Stimulated activated CD4-positive, alpha-beta T cell treated with anti-CD3 and anti-CD28 coated beads, TNF-alpha, amount 100 ng/mL, for 4 hours (primary cell): ENCODE measurements at places on chromosomes 13 and 19.

GRCh38 chr13:77701305-77701704 is 3.8 kb downstream of the SLAIN1 start:
- DNase-seq, result no peak

DNA sequence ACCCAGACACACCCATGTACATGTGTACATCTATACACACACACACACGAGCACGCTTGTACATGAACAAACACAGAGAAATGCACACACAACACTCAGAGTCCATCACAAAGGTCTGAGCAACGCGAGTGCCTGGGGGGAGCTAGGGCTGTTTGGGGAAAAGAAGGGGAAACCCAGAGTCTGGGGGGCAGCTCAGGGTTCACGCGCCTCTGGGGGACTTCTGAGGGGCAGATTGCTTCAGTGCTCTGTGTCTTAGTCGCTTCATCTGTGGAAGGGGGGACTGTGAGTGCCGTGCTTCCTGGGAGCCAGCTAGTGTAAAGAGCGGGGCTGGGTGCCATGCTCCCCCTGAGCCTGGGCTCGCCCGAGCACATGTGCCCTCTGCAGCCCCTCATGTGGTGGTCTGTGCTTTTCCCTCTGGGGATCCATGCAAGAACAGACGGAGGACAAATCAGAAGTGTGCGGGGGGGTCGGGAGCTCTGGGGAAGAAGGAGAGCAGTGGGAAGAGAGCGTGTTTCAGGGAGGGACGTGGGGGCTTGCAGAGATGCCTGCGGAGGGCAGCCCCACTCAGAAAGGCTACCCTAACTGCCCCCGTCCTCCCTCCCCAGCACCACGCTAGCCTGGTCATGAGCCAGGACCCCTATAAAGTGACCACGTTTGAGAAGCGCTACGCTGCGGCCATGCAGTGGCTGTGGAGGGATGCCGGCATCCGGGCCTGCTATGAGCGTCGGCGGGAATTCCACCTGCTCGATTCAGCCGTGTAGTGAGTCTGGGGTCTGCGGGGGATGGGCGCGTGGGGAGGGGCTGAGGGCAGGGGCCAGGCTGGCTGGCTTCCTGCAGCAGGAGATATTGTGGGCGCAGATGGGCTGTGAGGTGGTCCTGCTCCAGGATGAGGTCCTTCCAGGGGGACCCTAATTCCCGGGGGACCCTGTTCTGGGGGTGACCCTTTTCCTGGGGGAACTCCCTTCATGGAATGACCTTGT is 14.0 kb downstream of the GNA15 start:
- DNase-seq, result no peak

GRCh38 chr13:42367831-42368230 is 95.9 kb downstream of the AKAP11 start:
- no peak for DNase-seq

DNA sequence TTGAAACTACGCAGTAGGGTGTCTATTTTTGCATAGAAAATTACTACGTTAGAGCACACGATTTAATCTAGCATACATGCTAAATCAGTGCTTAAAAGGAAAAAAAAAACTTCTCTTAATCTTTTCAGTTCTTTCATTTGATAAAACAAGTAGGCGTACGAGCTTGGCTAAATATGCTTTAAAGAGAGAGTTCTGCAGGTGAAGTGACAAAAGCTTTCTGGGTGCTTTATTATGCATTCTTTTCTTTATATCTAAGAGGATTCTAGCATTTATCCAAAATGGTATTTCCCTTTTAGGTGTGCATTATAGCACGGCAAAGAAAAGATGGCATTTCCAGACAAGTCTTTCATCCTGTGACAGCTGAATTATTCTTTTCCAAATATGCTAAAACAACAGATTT is 281.2 kb downstream of the PCDH9 start:
- no peak for DNase-seq

- DNase-seq, result no peak
These were observed 82.5 kb upstream of the TM9SF2 start for GRCh38 chr13:99418843-99419140.

DNA sequence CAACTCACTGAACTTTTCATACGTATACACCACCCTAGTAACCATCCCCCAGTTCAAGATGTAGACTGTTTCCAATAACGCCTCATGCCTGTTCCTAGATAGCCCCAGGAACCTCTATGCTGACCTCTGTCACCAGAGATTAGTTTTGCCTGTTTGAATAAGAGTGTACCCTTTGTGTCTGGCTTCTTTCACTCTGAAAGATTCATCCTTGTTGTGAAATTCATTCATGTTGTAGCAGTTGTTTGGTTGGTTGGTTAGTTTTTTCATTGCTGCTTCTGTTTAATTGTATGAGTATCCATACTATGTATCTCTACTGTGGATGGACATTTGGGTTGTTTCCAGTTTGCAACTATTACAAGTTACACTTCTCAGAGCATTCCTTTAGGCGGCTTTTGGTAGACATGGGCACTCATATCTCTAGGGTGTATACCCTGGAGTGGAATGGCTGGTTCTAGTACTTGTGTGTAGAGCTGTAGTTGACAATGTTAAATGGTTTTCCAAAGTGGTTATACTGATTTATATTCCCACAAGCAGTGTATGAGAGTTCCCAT is 1.6 kb downstream of the RNASEH2B start:
- no peak for DNase-seq

DNA sequence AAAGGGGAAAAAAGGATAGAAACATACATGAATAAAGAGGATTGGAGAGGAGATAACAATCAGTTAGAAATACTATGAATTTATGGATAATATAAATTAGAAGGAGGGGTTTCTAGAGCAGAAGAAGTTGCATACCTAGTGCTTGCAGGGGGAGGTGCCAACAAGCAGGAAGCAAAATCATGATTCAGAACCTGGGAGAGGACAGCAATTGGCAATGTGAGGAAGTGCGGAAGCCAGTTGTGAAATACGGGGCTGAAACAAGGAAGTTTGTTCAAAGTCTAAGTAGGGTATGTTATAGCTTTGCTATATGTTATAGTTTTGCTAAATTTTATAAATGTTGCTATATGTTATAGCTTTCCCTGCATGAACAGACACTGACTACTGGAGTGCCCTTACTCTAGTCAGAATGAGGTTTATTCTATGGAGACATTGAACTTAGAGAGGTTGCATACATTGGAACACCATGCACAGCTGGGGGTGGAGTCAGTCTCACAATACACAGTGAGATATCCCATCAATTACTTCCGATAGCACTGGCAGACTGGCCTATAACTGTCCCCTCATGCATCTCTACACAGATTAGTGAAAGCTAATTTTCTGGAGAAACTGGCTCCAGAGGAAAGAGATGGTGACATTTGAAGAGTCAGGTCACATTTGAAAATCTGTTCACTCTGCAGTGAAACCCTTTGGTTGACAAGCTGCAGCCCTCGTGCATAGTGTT is 92.1 kb downstream of the GPC6 start:
- no peak for DNase-seq

DNA sequence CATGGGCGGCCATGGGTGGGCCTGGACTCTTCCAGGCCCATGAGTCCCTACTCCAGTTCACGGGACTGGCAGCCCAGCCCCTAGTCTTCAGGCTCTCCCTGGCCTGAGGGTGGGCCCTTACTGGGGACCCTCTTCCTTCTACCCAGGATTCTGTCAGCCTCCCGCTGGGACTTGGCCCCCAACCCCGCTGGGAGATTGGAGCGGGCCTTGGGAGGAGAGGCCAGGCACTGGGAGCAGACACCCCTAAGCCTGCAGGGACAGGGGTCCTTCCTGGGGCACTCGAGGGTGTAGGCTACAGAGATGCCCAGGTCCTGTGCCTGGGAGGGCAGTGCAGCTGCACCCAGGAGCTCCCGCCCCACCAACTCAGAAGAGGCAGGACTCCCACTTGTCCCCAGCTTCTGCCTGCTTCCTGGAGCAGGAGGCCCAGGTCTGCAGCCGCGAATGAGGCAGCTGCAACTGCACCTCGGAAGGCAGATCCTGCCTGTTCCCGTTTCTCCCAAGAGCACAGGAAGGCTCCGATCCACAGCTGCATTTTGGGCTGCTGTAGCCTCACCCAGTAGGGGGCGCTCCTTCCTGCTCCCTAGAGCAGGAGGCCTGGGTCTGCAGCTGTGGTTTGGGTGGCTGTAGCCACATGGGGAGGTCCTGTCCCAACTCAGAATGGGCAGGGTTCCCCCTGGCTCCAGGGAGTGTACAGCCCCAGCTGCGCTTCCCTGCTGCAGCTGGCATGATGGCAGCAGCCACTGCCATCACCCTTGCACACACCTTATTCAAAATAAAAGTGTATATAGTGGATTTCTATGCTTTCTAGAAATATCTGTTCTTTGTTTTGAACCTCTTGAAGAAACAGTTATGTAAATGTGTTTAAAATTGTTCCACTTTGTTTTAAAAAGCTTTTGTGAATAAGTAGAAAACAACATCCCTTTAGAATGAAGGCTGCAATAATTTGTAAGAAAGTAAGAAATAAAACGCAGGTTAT is 46.8 kb downstream of the TEX26 start:
- peak; percentile 3 for DNase-seq

DNA sequence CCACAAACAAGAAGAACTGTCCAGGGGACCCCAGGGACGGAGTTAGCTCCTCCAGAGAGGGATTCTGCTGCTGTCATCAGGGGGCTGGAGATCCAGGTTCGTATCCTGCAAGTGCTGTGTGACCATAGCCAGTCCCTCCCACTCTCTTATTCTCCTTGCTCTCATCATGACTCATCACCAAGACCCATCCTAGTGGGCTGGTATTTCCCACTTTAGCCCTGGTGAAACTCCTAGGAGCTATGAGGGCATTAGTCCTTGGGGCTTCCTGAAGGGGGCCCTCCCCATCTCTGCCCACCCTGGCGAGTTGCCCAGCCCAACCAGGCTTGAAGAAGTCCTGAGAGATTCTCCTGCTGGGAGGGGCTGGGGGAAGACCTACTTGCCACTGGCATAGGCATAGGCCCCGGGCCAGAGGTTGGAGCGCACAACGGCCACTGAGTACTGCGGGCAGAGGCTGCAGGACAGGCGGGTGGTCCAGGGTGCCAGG is 7.5 kb upstream of the DMWD start:
- no peak for DNase-seq
